Stimulated activated CD4-positive, alpha-beta T cell treated with anti-CD3 and anti-CD28 coated beads, Interleukin-4, amount 100 ng/mL, for 1 hour (primary cell): ENCODE measurements at places on chromosomes 5 and 9.

GRCh38 chr9:13424204-13424603 is 144.7 kb upstream of the MPDZ start:
- DNase-seq = no peak

DNA sequence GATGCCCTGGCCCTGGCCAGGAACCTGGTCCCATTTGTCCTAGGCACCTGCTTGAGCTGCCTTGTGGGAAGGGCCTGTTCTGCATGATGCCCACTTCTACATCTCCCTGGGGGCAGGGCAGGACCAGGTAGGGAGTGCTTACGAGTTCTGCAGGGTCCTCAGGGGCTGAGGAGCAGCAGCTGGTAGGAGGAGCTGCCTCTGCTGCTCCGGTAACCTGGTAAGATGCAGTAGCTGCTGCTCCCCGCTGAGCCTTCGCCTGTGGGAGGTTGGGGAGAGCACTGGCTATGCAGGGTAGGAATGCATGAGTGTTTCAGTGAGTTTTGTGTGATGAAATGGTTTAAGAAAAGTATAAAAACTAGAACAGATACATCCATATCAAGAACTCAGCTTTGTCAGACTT is 13.6 kb downstream of the LRRC8A start:
- DNase-seq = no peak

DNA sequence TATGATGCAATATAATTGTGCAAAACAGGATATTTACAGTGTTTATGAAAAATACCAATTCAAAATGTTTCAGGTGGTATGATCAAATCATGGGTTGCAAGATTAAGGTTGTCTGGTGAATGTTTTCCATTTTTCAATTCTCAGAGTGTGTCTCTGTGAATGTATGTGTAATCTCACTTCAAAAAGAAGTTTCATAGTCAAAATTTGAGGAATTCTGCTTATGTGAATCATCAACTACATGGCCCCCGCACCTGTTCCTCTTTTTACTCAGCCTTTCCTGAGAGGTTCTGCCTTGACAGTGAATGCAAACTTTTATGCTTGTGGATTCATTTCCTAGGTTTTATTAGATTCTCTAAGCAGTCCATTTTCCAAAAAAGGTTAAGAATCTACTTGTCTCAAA is 32.1 kb downstream of the KCTD16 start:
- no peak for DNase-seq

GRCh38 chr9:91736898-91737601 is 213.0 kb downstream of the ROR2 start:
- DNase-seq = no peak

DNA sequence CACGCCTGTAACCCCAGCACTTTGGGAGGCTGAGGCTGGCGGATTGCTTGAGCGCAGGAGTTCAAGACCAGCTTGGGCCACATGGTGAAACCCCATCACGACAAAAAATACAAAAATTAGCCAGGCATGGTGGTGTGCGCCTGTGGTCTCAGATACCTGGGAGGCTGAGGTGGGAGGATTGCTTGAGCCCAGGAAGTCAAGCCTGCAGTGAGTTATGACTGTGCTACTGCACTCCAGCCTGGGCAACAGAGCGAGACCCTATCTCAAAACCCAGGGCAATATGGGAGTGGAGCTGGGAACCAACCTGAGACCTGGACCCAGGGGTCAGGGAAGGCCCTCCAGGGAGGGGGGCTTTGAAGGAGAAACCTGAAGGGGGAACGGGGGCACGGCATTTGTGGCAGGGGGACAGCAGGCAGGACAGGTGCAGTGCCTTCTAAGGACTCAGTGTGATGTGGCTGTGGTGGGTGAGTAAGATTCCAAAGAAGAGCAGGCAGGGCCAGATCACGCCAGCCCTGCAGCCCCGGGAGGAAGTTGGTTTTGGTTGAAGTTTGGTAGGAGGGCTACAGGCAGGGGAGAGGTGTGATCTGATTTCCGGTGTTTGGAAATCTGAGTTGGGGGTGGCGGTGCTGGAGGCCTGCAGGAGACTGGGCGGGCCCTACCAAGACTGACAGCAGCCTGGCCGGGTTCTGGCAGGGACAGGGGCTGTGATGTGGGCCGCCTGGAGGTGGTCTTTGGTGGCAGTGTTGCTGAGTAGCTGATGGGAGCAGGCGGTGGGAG is 46.2 kb downstream of the NTNG2 start:
- no peak for DNase-seq

- DNase-seq = no peak
Observed at GRCh38 chr5:66144834-66145390, 812 bp downstream of the SREK1 start.
